M059J (cell line): ENCODE measurements at places on chromosomes 7 and 10. TPM values are rescaled to one million over a fixed set of nuclear protein-coding genes. Genes with fewer than 3 reads are reported as not detected.
A peak's percentile ranks its signal among the peaks of the same experiment; 100 is the strongest.

DNA sequence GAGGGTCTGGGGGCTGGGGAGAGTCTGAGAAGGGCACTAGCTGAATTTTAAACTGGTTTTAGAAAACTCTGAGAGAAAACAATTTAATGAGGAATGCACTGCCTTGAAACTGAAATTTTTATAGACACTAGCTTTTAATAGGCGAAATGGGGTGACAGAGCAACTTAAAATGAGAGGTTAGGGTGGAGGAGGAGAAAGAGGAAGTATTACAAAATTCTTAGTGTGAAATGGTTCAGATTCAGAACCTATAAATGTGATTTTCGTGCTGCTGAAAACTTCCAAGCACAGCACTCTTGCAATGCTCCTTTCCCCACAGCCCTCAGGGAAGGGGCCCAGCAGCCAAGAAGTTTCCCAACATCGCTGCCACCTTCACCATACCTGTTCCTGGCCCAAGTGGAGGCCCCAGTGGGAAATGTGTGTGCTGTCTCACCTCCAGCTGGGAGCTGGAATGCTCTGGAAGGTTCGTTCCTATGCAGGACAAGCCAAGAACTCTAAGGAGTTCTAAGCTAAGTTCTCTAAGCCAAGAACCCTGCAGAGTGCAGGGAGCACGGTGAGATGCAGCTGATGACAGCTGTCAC lies 60.0 kb downstream of the ATXN7L1 start:
- DNase-seq = no peak

PNLIPRP2 gene
- total RNA-seq = not detected in 2 replicates

GRCh38 chr10:126669168-126669567 lies 1.3 kb downstream of the C10orf90 start:
- DNase-seq = no peak

DNA sequence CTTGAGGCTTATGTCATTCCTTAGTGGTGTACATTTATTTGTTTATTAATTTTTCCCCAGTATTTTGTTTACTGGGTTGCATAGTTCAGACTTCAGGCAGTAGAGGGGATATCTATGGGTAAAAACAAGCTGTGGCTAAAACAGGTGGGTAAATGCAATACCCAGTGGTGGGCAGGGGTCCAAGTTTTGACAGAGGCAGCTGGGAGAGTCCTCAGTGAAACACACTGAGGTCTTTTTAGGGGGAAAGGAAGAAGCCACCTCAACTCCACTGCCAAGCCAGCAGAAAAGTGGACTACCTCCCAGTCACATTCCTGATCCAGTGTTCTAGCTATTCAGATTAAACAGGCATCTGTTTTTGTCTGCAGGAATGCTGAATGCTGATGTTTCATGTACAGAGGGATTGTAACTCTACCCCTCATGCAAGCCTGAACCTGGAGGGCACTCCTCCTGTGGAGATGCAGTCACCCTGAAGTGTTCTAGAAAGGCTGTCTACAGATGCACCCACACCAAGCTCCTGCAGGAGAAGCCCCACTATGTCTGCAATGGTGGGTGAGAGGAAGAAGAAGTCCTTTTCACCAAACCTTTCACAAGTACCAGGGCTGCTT lies 757.8 kb downstream of the INHBA start:
- DNase-seq = no peak

DNA sequence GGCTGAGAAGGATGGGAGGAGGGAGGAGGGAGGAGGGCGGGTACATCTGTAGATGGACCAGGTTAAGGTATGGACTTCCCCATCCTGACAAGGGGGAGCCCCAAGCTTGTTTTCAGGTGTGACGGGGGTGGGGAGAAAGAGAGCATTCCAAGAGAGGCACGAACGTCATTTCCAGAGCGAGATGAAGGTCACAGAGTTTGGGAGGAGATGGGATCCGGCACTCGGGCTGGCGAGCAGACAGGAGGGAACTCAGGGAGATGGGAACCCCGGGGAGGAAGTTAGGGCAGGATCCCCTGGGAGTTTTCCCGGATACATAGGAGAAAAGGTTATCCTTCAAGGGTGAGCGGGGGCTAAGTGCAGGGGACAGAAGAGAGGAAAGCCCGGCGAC lies 118.8 kb downstream of the CUX1 start:
- no peak for DNase-seq

DNA sequence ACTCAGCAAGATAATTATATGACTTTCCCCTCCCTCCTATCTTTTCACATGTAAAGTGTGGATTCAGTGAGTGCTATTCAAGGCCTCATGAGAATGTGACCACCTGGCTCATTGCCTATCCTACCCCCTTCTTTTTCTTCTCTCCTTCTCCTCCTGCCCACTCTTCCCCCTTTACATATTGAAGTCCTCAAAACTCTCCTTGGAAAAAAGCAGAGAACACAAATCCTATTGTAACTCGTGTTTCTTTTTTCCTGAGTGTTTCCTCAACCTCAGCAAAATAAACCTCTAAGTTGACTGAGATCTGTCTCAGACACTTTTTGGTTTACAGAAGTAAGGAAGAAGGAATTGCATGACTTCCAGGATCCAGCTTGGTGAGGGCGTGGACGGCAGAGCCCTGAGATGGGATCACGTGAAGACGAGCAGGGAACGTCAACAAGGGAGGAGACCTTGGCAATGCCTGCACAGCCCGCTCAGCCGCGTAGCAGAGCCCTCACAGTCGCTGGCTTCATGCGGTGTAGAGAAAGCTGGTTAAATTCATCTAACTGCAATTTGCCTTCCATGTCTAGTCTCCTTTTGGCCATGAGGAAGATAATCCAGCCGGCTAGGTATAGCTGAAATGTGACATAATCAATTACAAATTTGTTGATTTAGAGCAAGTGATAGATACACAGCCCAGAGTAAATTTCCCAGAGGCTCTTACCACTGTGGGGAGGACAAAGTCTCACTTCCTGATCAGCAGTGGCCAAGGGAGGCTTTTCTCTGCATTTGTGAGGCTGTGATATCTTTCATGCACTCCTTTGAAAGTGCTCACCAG lies 75.7 kb downstream of the LYZL2 start:
- no peak for DNase-seq

GRCh38 chr7:70883750-70884439 lies 248.0 kb upstream of the GALNT17 start:
- no peak for DNase-seq

DNA sequence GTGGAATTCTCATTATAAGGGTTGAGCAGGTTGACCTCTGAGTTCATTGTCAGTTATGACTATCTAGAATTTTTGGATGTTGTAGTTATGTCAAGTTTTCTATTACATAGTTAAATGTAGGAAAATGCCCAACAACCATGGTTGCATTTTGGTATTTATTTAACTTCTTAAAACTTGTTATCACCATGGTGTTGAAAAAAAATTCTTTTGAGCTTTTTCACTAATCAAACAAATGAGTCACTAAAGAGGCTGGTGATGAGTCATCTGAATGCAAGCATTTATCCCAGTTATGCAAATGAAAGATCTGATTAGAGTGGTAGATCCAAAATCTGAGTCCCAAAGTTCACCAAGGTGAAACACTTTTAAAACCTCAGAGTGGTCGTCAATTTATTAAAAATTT lies 624.7 kb upstream of the IGFBP3 start:
- DNase-seq = peak; percentile 95

LIPN gene
- total RNA-seq = not detected in 2 replicates

ATOH7 gene
- 0.07 TPM in 1 of 2 replicates, not detected in the other for total RNA-seq

DNA sequence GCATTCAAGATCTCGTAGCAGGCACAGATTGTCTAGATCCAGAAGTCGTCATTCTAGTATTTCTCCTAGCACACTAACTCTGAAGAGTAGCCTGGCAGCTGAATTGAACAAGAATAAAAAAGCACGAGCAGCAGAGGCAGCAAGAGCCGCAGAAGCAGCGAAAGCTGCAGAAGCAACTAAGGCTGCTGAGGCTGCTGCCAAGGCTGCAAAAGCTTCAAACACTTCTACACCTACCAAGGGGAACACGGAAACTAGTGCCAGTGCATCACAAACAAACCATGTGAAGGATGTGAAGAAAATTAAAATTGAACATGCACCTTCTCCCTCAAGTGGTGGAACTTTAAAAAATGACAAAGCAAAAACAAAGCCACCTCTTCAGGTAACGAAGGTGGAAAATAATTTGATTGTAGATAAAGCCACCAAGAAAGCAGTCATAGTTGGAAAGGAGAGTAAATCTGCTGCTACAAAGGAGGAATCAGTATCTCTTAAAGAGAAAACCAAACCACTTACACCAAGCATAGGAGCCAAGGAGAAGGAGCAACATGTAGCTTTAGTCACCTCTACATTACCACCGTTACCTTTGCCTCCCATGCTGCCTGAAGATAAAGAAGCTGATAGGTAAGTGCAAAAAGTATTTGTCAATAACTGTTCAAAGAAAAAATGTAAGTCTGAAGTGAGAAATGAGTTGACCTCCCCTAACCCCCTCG lies 37.7 kb downstream of the CDK13 start:
- DNase-seq = no peak

- DNase-seq = no peak
Observed at GRCh38 chr7:131190581-131190980, 137.1 kb upstream of the MKLN1 start.

DNA sequence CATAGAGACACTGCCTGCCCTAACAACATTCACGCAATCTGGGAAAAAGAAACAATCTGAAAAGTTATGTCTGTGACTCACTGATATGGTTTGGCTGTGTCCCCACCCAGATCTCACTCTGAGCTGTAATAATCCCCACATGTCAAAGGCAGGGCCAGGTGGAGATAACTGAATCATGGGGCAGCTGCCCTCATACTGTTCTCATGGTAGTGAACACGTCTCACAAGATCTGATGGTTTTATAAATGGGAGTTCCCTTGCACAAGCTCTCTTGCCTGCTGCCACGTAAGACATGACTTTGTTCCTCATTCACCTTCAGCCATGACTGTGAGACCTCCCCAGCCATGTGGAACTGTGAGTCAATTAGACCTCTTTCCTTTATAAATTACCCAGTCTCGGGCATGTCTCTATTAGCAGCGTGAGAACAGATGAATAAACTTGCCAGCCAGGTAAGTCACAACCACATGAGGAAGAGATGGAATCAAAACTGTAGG lies 341.5 kb upstream of the AOAH start:
- DNase-seq = peak; percentile 77

- no peak for DNase-seq
Observed at GRCh38 chr7:134478707-134479106, 19.8 kb upstream of the AKR1B1 start.

GRCh38 chr10:7610651-7611389 lies 55.9 kb downstream of the ITIH5 start:
- DNase-seq = peak; percentile 13

DNA sequence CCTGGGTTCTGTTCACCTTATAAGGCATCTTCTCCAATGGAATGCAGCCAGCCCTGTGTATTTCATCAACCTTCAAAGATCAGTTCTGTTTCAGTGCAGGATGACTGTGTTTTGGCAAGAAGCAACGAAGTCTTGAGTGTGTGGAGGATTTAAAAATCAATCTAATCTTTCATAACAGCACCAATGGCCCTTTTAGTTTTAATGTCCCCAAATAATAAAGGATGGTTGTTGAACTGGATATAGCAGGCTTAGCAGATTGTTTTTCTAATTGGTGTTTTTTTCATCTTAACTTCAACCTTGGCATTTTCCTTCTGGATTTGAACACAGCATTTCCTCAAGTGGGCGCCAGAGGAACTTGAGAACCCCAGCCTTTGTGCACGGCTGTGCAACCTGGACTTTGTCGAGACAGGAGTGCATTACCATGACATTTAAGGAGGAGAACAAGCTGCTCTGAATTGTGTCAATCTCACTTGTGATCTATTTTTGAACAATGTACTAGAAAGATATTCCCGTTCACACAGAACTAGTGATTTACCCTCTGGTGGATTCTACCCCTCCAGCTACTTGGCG lies 313.3 kb upstream of the AKR1E2 start:
- peak; percentile 61 for DNase-seq
